Fibroblast of skin of scalp (primary cell): ENCODE measurements at places on chromosomes 5 and 9.

- no peak for DNase-seq
These were observed 361.5 kb upstream of the CDH10 start for GRCh38 chr5:25006237-25006636.

DNA sequence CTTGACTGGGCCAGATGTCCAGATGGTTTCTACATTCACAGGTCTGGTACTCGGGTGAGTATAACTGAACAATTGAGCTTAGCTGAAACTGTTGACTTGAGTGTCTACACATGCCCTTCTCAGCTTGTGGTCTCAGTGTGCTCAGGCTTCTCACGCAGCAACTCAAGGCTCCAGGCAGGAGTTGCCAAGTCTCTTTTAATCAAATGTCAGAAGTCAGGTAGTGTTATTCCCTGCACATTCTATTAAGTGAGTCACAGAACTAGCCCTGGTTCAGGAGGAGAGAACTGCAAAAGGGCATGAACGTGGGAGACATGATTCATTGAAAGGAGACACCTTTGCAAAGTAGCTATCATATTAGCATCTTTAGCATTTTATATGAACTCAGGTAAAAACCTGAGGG, 199.3 kb upstream of the ACTBL2 start:
- no peak for DNase-seq

- DNase-seq: peak; percentile 67
These were observed 66.8 kb upstream of the ABL1 start for GRCh38 chr9:130768265-130768664.

- DNase-seq: no peak
These were observed 111.8 kb upstream of the LHFPL2 start for GRCh38 chr5:78760366-78760765.

- peak; percentile 69 for DNase-seq
These were observed 241.4 kb downstream of the ARHGAP26 start for GRCh38 chr5:143011585-143011984.

DNA sequence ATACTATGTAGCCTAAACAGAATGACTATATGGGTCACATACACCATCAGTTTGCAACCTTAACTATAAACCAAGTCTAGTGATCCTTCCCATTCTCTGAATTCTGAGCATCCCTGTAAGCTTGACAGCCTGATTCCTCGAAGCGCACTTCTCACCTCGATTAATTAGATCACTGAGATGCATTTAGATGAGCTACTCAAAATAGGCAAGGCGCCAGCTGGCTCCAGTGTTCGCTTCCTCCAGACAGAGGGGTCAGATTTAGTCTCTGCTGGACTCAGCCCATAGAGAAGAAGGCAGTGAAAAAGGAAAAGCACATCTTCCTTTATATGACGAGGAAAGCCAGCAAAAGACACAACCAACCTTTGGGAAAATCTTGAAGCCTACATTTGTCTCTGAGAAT, 371.5 kb downstream of the MLLT3 start:
- DNase-seq: no peak
